ENCODE measurements at places on chromosomes 13 and 19.

GRCh38 chr19:9075064-9075949 is 11.6 kb upstream of the OR1M1 start:
- no peak for DNase-seq

DNA sequence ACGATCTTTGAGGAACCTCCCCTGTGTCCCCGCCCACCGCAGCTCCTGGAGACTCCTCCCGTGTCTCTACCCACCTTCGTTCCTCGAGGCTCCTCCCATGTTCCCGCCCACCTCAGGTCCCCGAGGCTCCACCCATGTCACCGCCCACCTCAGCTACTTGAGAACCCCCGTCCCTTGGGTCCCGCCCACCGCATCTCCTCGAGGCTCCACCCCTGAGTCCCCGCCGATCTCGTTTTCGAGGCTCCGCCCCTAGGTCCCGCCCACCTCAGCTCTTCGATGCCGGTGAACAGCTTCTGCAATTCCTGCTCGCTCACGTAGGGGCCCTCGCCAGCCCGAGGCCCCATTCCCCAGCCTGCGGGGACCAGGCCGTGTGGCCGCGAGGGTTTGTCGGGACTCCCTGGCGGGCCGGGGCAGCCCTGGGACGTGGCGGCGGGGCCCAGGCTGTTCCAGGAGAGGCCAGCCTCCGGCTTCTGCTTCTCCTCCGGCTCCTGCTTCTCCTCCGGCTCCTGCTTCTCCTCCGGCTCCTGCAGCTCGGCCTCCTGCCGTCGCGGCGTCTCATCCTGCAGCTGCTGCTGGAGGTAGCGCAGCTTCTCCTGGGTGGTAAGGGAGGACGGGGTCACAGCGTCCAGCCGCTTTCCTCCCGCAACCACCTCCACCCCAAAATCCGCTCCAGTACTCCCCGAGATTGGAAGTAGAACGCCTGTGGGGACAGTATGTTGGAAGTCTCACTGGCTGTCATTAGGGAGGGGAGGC is 16.7 kb downstream of the TSKS start:
- DNase-seq: peak; percentile 21

- no peak for DNase-seq
Measured at GRCh38 chr19:54199401-54199800, 1.3 kb upstream of the RPS9 start.

- DNase-seq: no peak
Measured at GRCh38 chr19:53960886-53961285, 1.9 kb upstream of the CACNG8 start.

- peak; percentile 73 for DNase-seq
Measured at GRCh38 chr19:2015608-2015950, at the start of gene BTBD2. Gene BTBD2, minus strand, starts transcription at chr19:2015714. Its CDS starts 11 bp downstream, at chr19:2015703.

DNA sequence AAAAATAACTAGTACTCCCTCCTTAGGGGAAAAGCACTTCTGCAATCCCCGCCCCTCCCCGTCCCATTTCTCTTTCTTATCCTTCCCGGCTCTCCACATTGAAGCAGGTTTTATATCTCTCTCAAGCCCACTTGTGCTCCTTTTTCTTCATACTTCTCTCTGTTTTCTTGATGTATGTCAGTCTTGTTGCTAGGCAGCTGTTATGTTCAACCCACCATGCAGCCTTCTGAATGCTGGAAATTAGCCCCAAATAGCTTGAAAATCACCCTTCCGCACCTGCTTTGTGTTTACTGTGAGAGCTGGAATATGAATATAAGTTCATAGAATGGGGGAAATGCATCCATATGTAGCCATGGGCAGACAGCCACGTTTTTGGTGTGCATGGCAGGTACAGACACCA is 461.4 kb downstream of the MYO16 start:
- no peak for DNase-seq

DNA sequence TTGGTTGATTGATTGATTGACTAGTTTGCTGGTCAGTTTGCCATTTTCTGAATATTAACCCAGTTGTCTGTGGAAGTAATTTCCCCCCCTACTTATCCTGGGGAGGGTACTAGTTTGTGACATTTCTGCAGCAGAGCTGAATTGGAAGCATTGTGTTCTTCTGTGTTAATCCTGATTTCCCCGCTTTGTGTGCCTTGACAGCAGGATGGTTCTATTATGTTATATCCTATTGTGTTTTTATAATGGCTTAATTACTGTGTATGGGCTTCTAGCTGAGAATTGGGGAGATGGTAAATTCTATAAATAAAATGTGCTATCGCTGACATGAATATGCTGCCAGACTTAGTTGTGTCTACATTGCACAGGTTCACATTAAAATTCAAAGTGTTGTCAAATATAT is 499.7 kb downstream of the COG6 start:
- DNase-seq: no peak

GRCh38 chr19:30857388-30857787 is 485.2 kb downstream of the ZNF536 start:
- no peak for DNase-seq

- DNase-seq: no peak
Measured at GRCh38 chr13:25981060-25981459, 70.8 kb downstream of the SHISA2 start.

- DNase-seq: no peak
Measured at GRCh38 chr13:36673352-36673751, 468 bp upstream of the SERTM1 start.

- DNase-seq: no peak
Measured at GRCh38 chr13:79290595-79291244, 115.3 kb downstream of the RBM26 start.

GRCh38 chr13:77767413-77767812 is 69.9 kb downstream of the SLAIN1 start:
- DNase-seq: no peak

DNA sequence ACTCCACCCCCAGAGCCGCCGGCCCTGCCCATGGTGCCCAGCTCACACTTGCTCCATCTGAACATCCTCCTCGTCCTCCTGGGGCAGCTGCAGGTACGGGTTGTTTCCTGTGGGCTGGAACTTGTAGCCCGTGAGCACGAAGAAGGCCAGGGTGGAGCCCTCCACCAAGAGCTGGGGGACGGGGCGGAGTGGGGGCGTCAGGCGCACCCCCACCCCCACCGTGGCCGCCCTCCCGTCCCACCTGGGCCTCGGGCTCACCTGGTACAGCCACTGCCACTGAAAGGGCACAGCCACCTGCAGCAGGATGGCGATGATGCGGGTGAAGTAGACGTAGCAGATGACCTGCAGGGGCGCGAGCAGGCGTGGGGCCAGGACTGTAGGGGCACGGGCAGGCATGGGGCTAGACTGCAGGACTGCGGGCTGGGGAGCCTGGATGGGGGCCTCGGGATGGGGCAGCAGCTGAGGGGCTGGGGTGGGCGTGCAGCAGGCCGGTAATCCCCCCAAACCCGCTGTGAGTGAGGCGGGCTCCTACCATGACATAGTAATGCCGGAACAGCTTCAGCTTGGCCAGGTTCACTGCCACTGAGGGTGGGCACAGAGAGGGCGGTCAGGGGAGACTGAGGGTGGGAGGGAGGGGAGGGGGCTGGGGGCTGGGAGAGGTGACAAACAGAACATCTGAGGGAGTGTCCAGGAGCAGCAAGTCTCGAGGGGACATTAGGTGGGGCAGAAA is 6.3 kb downstream of the GPR108 start:
- DNase-seq: no peak

GRCh38 chr19:8306235-8307054 is 1.7 kb downstream of the CD320 start:
- no peak for DNase-seq

DNA sequence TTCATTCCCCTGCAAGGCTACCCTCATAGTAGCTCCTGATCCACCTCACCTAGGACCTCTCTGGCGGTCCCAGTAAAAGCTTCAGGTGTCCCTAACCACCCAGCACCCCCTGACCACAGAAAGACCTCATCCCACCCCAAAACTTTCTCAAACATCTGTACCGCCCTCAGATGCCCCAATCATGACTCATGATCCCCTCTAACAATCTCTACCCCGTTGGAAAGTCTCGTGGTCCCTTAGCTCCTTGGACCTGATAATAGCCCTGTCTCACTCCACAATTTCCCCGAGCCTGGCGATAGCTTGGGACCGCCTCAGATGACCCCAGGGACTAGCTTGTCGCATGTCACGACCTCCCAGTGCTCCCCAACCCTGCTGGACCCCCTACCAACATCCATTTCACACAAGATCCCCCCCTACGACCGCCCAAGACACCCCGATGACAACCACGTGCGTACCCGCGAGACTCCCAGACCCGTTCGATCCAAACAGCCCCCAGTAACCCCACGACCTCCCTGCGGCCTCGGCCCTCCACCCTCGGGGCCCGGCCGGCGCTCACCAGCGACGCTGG is 450 bp downstream of the NDUFA11 start:
- no peak for DNase-seq

- peak; percentile 75 for DNase-seq
Measured at GRCh38 chr19:49148784-49149651, 6.2 kb downstream of the HRC start.

DNA sequence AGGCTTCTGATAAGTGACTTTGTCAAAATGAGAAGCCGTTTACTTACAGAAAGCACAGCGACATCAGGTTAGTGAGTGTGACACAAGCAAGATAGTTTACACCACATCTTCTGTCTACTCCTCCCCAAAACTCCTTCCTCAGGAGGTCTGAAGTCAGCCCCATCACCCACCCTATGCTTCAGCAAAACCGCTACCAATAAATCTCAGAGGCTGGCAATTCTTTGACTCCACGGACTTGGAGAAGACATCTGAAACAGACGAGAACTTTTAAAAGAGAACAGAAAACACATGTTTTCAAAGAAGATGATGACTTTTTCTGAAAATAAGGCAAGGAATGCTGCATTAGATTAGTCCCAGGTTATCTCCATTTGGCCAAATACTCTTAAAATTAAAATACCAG is 261.1 kb downstream of the TBC1D4 start:
- DNase-seq: no peak

GRCh38 chr13:95642028-95642621 is 2.4 kb downstream of the DZIP1 start:
- DNase-seq: no peak

DNA sequence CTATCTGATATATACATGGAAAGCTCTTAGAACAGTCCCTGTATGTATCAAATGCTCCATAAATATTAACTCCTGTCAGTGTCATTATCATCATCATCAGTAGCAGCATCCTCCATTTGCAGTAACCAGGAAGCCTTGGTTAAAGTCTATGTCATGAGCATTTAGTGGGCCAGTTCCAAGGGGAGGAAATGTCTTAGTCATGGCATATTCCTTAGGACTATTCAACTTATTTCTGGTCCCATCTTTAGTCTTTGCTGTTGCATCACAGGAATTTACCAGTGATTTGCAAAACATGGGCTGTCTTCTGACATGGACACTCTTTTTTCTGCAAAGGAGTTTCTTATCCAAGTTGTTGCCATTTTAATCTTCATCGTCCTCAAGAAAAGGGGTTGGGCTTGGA is 98.4 kb downstream of the WDFY2 start:
- no peak for DNase-seq

DNA sequence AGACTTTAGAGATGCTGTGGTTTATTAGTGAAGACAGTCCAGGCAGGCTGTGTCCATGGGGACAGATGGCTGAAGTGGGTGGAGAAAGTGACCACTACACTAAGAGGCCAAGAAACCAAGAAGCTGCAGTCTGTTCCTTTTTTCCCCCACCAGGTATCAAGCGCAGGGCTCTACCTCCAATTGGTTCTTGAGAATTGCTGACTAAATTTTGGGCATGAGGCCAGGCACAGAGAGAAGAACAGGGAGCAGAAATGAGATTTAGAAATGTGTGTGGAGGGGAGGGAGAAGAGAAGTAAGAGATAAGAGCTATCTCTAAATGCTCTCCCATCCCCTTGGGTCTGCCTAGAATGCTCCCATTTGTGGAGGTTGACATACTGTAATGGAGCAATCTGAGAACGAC is 12.3 kb upstream of the CYSLTR2 start:
- DNase-seq: no peak

- no peak for DNase-seq
Measured at GRCh38 chr13:43304945-43305344, 281.6 kb downstream of the DNAJC15 start.

GRCh38 chr19:2969104-2969504 is 8.3 kb upstream of the TLE6 start:
- no peak for DNase-seq

DNA sequence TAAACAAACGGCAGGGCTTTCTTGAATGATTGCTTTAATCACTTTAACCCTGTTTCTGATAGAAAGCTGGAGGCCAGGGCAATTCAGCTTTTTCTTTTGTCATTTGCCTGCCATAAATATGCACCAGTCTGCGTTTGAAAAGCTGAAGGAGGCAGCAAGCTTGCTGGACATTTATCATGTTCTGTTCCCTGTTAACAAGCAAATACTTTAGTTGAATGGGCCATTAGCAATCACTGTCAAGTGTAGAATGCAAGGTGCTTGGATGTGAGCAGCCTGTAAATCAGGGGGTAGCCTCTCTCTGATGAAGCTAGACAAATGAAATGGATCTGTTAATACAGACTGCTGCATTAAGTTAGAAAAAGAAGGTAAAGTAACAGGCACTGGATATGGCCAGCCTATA is 7.6 kb downstream of the EFNB2 start:
- no peak for DNase-seq

GRCh38 chr13:43273362-43273761 is 250.0 kb downstream of the DNAJC15 start:
- no peak for DNase-seq

GRCh38 chr13:26646603-26647002 is 89.1 kb downstream of the WASF3 start:
- no peak for DNase-seq

GRCh38 chr13:35936246-35936978 is 194.8 kb downstream of the DCLK1 start:
- no peak for DNase-seq

DNA sequence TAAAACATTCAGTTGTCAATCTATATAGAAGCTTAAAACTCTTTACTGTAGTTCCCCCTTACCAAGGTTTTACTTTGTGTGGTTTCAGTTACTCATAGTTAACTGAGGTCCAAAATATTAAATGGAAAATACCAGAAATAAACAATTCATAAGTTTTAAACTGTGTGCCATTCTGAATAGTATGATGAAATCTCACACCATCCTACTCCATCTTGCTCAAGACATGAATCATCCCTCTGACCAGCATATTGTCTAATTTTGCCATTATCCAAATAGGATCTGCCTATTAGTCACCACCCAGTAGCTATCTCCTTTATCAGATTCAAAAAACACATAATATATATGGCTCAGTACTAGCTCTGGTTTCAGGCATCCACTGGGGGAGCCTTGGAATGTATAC is 22.4 kb downstream of the ZNF571 start:
- no peak for DNase-seq

DNA sequence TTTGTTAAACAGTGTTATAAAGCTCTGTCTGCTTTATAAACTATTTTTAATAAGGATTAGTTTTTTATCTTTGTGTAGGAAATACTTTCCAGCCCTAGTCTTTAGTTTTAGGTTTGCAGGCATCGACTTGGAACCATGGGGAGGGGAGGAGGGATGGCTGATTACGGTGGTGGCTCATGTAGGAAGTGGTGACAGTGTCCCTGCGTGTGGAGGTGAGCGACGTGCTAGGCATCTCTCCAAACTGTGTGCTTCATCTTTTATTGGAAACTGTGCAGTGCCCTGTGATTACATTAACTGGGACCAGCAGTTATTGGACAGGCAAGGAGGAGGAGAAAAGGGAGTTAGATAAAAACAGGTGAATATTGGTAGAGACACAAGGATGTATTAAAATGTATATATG is 203.8 kb downstream of the ATP8A2 start:
- DNase-seq: no peak

Measured in activated CD4-positive, alpha-beta T cell treated with anti-CD3 and anti-CD28 coated beads for 4 hours (primary cell).